ENCODE measurements at places on chromosomes 7 and 10. TPM values are rescaled to one million over a fixed set of nuclear protein-coding genes. Genes with fewer than 3 reads are reported as not detected.
A peak's percentile ranks its signal among the peaks of the same experiment; 100 is the strongest.

DNA sequence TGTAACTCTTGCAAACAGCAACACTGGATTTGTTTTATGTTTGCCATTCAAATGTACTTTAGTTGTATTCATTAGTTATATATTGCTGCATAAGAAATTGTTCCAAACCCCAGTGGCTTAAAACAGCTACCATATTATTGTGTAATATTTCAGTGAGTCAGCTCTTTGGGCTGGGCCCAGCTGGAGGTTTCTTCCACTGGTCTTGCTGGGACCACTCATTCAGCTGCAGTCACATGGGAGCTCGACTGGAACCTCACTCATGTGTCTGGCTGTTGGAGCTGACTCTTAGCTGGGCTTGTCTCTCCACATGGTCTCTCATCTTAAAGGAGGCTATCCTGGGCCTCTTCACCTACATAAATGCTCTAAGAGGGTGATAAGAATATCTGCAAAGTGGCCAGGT, 23.2 kb upstream of the PIP4K2A start:
- no peaks in the 10 kb centered on the region for H3K4me1 ChIP-seq
- no peak overlapping the region for H3K4me3 ChIP-seq
- no peaks in the 10 kb centered on the region for H3K27me3 ChIP-seq
- H3K36me3 ChIP-seq = no peaks in the 10 kb centered on the region
- peak; percentile 32 for DNase-seq
- H3K27ac ChIP-seq = no peak overlapping the region

DNA sequence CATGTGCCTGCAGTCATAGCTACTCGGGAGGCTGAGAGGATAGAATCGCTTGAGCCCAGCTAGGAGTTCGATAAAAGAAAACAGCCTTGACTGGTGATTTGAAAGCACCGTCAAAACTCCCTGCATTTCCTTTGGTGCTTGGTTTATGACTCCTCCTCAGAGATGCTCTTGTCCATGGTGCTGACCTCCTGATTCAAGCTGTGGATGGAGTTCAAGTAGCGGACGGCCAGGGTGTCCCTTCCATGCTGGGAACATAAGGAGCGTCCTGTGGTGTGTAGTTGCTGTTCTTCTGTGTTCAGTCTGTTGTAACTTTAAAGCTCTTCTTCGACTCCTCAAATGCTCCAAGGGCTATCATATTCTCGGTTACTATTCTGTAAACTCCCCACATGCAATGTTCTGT, 382.5 kb upstream of the KIAA1217 start:
- no peaks in the 10 kb centered on the region for H3K4me1 ChIP-seq
- H3K4me3 ChIP-seq = no peak overlapping the region
- peaks cover 19% of the 10 kb centered on the region for H3K27me3 ChIP-seq
- no peaks in the 10 kb centered on the region for H3K36me3 ChIP-seq
- no peak overlapping the region for H3K27ac ChIP-seq
- no peak for DNase-seq

- H3K4me1 ChIP-seq = peaks cover 42% of the 10 kb centered on the region
- peak; percentile 48 for DNase-seq
- H3K36me3 ChIP-seq = no peaks in the 10 kb centered on the region
- no peak overlapping the region for H3K4me3 ChIP-seq
Observed at GRCh38 chr7:132255898-132256297, 320.4 kb downstream of the PLXNA4 start.

GRCh38 chr7:14258441-14258840, 269.0 kb upstream of the ETV1 start:
- no peaks in the 10 kb centered on the region for H3K4me1 ChIP-seq
- H3K4me3 ChIP-seq = no peak overlapping the region
- DNase-seq = no peak
- H3K36me3 ChIP-seq = no peaks in the 10 kb centered on the region
- H3K27me3 ChIP-seq = no peaks in the 10 kb centered on the region

DNA sequence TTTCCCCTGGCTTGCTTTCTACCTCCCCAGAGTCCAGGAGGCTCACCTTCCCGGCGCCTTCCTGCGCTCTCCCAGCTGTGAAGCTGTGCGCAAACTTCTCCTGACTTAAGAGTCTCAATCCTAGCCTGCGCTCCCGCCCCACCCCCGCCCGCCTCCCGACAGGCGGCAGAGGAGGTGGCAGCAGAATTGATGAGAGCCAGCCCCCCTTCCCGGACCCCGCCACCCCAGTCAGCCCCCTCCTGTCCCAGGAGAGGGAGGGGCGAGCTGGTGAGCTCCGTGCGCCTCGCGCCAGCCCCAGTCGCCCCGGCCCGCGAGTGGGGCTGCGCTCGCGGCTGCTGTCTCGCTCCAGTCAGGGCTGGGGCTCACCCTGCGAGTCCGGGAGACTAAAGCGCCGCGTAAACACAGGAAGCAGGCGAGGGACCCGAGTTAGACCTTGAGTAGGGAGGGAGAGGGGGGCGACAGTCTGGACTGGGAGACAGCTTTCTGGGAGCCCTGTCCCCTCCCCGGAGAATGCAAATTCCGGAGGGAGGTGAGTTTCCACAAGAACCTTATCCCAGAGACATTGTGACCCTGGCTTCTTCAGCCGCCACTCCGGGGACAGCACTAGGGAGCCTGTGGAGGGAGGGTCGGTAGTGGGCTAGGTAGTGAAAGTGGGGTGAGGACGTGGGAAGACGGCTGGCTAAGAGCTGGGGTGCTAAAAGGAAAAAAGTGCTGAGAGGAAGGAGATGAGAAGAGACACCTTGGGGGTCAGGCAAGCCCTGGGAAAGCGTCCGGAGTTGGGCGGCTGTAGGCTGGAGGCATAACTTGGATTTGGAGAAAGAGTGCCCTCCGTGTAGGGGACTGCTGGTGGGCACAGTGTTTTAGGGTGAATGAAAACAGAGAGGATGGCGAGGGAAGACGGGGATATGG, at the start of gene CALCR:
Gene CALCR, minus strand, starts transcription at position 79 of the 909 bp plus-strand sequence. CDS start 87,743 bp downstream, outside the sequence.
- H3K36me3 ChIP-seq = no peaks in the 10 kb centered on the region
- no peak for DNase-seq

- H3K27me3 ChIP-seq = no peaks in the 10 kb centered on the region
- H3K27ac ChIP-seq = no peak overlapping the region
- H3K4me1 ChIP-seq = no peaks in the 10 kb centered on the region
- H3K36me3 ChIP-seq = no peaks in the 10 kb centered on the region
- DNase-seq = no peak
- H3K4me3 ChIP-seq = no peak overlapping the region
Observed at GRCh38 chr10:77060913-77061312, 576.7 kb downstream of the KCNMA1 start.

DNA sequence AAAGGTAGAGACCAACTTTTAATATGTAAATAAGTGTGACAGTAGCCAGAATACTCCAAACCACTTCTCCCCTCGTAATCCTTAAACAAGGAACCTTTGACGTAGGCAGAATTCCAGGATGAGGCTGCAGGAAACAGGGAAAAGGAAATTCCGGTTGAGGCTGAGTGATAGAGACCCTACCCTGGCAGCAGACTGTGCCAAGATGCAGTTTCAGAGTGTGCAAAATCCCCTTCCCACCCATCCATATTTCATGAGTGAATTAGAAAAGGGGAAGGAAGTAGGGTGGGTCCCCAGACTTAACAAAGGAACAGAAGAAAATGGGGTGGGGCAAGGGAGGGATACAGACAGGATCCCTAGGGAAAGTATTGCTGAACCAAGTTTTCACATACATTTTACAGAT, 143.0 kb downstream of the RAPGEF5 start:
- DNase-seq = no peak
- H3K4me1 ChIP-seq = peaks cover 82% of the 10 kb centered on the region
- H3K27me3 ChIP-seq = no peaks in the 10 kb centered on the region
- no peaks in the 10 kb centered on the region for H3K36me3 ChIP-seq
- peak overlapping the region; percentile 90 for H3K27ac ChIP-seq
- peak overlapping the region; percentile 66 for H3K4me3 ChIP-seq

GRCh38 chr10:121131014-121131413, 279.9 kb downstream of the WDR11 start:
- H3K27ac ChIP-seq = no peak overlapping the region
- no peaks in the 10 kb centered on the region for H3K36me3 ChIP-seq
- DNase-seq = no peak
- H3K4me1 ChIP-seq = no peaks in the 10 kb centered on the region
- H3K4me3 ChIP-seq = no peak overlapping the region
- H3K27me3 ChIP-seq = peaks cover 36% of the 10 kb centered on the region

GRCh38 chr7:1288390-1288995, 55.8 kb downstream of the UNCX start:
- H3K4me3 ChIP-seq = no peak overlapping the region
- no peak for DNase-seq
- H3K27me3 ChIP-seq = peaks cover 98% of the 10 kb centered on the region
- H3K4me1 ChIP-seq = peaks cover 14% of the 10 kb centered on the region
- H3K27ac ChIP-seq = no peak overlapping the region

- no peaks in the 10 kb centered on the region for H3K4me1 ChIP-seq
- no peak overlapping the region for H3K4me3 ChIP-seq
- DNase-seq = no peak
- H3K36me3 ChIP-seq = no peaks in the 10 kb centered on the region
- H3K27ac ChIP-seq = no peak overlapping the region
Observed at GRCh38 chr7:39265641-39266591, 288.2 kb downstream of the POU6F2 start.

- H3K27ac ChIP-seq = peak overlapping the region; percentile 73
- H3K27me3 ChIP-seq = peaks cover 12% of the 10 kb centered on the region
- peak; percentile 56 for DNase-seq
- peak overlapping the region; percentile 78 for H3K4me3 ChIP-seq
Observed at GRCh38 chr7:45089341-45089891, 647 bp upstream of the NACAD start.

AMPH gene
- 2.6 TPM for total RNA-seq

SPDYE8 gene
- total RNA-seq = not detected

OR2A1 gene
- total RNA-seq = not detected

Measured in left ventricle myocardium inferior (tissue), 1 donor.